ENCODE measurements at places on chromosomes 13 and 19.

DNA sequence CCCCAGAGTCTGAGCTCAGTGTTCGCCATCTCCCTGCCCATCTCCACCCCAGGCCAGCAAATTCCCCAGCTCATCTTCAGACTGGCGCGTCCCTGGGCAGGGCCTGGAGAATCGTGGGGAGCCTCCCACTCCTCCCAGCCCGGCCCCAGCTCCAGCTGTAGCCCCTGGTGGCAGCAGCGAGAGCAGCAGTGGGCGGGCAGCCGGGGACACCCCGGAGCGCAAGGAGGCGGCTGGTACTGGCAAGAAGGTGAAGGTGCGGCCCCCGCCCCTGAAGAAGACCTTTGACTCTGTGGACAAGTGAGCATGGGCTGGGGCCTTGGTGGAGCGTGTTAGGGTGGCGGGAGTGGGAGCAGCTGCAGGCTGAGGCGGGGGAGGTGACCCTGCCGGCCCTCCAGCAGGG lies 8.4 kb upstream of the PRR19 start:
- DNase-seq: no peak

- DNase-seq: peak; percentile 32
Observed at GRCh38 chr19:33302175-33302973, at the start of gene CEBPA. CEBPA (minus strand) TSS chr19:33302534; CDS start chr19:33302414, 120 bp downstream.

- no peak for DNase-seq
Observed at GRCh38 chr13:78160793-78161192, 242.2 kb upstream of the EDNRB start.

DNA sequence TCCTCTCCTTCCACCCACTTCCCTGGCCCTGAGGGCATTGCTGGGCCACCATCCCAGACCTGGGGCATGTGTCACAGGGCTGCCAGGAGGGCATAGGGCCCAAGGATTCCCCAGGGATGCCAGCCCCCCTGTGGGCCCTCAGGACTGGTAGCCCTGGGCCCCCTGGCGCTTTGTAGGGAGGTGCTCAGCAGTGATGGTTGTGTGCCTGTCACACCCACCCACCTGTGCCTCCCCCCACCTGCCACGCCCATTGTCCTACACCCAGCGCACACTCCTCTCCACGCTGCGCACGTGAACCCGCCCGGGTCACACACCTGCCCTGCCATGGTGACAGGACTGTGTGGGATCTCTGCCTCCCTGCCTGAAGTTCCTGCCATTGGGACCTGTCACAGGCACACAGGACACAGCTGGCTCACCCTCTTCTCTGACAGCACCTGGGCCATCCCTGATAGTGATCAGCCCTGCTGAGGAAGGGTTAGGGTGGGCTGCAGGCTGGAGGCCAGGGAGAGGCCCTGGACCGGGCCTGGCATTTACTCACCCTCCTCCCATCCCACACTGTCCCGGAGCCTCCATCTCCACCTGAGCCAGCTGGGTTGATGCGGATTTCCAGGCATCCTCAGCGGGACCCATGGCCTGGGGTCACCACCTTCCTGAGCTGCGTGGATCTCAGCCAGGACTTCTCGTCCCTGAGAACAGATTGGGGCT lies 23.9 kb downstream of the WTIP start:
- no peak for DNase-seq

DNA sequence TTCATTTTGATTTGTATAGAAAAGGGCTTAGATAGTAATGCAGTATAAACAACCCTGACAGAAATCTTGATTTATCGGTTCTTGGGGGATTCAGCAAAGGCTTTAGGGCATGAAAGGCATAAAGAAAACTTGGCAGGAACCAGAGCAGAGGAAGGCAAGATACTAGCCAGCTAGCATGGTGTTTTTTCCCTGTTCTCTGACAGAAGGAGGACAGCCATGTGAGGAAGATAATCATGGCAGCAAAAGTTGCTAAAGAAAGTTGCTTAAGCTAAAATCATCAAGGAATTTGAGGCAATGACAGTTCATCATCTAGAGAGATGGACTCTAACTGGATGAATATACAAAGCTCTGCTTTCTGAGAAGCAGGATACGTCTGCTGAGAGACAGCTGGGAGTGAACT lies 294.1 kb downstream of the KCNRG start:
- DNase-seq: no peak

DNA sequence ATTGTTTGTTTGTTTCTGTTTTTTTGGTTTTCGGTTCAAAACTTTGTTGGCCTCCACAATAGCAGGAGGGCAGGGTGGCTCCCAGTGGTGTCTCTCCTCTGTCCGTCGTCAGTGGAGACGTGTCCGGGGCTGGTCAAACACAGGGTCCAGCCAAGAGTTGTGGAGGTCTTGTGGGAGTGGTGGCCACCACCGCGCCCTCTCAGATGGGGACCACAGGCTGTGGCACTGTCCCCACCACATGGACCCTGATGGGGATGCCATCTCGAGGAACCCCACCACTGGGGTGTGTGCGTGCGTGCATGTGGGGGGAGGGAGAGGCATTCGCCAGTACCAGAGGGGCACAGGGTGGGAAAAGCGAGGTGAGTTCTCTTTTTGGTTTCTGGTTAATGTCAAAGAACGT lies 13.8 kb downstream of the ZNF574 start:
- no peak for DNase-seq

DNA sequence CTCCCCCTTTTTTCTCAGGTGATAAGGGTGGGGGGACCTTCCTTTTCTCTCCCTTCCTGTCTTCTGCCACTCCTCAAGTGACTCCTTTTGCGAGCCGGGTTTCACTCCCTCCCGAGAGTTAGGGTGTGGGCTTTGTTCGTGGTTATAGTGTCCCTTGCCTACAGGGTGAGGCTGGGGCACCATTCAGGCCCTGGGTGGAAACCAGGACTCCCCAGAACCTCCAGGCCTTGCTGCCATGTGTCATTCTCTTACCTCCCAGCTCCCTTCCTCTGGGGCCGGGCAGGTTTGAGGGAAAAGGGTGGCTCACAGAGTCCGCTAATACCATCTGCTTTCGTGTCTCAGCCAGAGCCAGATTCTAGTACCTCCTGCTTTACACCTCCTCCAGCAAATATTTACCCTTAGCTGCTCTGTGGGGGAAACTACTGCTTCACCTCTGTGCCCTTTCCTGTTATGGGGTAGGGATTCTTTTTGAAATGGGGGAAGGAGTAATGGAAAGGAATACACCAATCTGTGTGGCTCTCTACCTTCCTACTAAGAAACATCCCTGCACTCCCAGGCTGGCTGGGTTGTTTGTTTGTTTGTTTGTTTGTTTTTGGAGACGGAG lies 2.8 kb downstream of the ACTN4 start:
- no peak for DNase-seq

DNA sequence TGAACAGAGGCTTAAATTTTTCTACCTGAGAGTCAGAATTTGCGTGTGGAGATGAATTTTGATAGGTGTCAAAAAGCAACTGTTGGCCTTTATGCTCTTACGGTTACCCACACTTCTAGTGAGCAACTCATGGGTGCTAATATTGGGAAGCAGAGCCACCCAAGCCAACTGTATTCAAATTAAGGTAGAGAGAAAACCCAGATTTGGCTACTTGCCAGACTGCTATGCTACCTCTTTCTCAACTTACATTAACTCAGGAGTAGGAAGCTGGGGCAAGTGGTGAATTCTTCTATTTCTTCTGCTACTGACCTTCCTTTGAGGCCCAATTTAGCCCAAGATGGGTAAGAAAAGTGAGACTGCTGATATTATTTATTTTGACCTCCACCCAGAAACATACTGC lies 83.9 kb downstream of the OLFM4 start:
- no peak for DNase-seq
